Lower lobe of right lung (tissue), 2 donors: ENCODE measurements at places on chromosomes 6 and 20. TPM values are rescaled to one million over a fixed set of nuclear protein-coding genes. Genes with fewer than 3 reads are reported as not detected.

The AK9 gene
- total RNA-seq, result 13.9 TPM

The MCCD1 gene
- not detected for total RNA-seq

The B3GAT2 gene
- 0.12 TPM for total RNA-seq

The TRIM31 gene
- total RNA-seq, result 0.62 TPM

The IMPG1 gene
- total RNA-seq, result not detected

The ELOVL5 gene
- 72.4 TPM for total RNA-seq

The GCNT2 gene
- total RNA-seq, result 32.2 TPM

The BFSP1 gene
- total RNA-seq, result 2.4 TPM

- DNase-seq, result no peak
Observed at GRCh38 chr20:2296524-2297356, 939 bp downstream of the TGM3 start.

- DNase-seq, result no peak
Observed at GRCh38 chr6:26008470-26008869, 45.9 kb downstream of the TRIM38 start.

GRCh38 chr6:40263970-40264369, 323.2 kb downstream of the LRFN2 start:
- no peak for DNase-seq

DNA sequence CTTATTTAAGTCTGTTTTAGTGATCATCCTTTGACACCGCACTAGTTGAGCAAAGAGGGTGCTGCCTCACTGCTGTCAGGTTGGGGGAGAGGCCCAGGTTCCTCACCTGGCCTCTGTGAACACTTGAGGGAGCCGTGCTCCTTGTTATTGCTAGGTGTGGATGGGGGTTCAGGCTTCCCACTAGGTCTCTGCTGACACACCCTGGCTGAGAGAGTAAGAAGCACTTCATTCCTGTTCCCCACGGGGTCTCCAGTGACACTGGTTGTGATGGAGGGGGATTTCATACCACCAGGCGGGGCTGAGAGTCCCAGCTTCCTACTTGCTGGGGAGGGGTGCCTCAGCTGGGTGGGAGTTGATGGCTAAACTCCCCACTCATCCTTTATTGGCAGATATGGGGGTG, 11.1 kb upstream of the NOTCH4 start:
- DNase-seq, result no peak

DNA sequence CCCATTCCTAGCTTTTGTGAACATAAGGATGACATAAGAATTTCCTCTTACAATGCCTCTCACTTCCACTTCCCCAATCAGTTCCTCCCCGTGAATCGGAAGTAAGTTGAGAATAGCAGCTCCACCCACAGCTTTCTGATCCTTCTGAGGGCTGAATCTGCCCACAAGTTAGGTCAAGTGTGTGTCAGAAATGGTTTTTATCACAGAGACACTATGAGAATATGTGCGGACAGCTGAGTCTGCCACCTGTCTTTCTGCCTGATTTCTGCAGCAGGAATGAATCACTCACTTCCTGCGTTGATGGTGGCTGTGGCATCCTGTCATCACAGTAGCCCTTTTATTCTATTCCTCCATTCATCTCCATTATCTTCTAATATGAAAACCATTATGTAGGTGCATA, 70.2 kb downstream of the RIN2 start:
- no peak for DNase-seq

DNA sequence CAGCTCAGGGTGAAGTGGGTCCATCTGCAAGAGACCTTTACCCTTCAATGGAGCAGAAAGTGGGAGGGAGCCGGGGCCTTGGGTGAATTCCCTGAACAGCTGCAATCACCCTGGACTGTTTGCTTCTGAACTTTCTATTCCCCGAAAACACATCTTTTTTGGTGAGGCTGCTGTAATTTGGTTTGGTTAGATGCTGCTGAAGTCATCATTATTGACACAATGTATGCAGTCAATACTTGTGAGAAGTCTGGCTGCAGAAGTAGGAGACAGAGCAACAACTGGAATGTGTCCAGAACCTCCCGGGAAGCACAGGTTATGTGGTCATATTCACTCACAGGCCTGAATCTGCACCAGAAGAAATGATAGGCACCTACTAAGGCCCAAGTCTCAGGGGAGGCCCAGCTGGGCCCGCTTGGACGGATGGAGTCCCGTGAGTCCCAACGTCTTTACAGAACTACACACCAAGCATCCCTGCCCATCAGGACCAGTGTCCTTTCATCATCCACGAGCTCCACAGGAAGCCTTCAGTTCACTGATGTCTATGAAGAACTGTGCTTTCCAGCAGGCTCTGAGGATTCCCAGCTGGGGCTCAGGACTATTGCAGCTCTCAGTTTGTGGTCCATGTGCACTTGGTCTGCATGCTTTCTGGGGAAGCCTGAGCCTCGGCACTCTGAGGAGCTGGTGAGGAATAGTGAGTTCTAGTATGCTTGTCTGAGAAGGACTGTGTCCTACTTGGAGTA, 177.6 kb downstream of the THBS2 start:
- no peak for DNase-seq

DNA sequence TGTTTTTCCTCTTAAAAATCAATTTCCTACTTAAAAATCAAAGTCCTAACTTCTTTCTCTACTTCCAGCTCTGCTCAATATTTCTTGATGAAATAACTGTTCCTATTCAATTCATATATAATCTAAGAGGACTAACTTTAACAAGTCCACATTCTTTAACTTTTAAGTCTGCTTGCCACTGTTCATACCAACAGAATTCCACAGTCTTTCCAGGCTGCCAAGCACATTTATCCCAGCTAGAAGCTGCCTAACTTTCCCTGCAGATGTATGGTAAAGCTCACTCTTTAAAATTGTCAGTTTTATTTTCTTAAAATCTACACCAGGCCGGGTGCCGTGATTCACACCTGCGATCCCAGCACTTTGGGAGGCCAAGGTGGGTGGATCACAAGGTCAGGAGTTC, 11.5 kb downstream of the CALHM6 start:
- no peak for DNase-seq

DNA sequence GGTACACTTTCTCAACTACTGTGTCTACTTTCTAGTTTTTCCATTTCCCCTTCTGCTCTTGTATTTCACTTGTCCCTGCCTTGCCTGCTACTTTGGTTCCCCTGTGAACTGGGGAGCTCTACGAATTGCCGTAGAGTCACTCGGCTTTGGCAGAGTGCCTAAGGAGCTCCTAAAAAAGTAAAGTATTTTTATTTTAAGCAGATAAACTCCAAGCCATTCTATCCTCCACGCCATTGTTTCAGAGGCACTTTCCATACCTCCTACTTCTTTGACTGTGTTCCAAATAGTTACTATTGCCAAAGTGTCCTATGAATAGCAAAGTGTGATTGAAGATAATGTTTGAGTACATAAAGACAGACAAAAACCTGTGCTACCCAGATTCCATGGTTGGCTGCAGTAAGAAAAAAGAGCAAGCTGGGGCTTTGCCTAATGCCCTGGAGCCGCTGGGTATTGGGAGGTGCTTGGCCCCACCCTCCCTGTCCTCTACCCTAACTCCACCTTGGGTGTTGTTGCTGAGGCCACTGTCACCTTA, 5.1 kb upstream of the MBOAT1 start:
- DNase-seq, result no peak

- DNase-seq, result no peak
Observed at GRCh38 chr6:78771586-78771985, 95.8 kb upstream of the IRAK1BP1 start.

DNA sequence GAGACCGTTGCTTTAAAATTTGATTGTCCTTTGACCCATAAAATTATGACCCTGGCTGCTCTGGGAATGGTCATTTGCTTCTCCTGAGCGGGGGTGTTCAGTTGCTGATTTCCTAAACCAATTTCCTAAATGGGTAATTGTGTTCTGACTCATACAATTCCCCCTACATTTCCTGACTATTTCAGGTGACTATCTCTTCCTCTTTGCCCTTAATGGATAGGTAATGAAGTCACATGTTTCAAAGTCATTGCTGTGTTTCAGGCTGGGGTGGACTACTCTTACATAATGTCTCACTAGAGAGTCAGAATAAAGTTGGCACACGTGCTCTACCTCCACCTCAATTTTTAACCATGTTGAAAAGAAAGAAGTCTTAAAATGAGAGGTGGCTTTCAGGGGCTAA, 109.8 kb downstream of the DOK5 start:
- DNase-seq, result no peak
